Renal cortex interstitium (tissue), 15 donors: ENCODE measurements at places on chromosomes 4 and X.

DNA sequence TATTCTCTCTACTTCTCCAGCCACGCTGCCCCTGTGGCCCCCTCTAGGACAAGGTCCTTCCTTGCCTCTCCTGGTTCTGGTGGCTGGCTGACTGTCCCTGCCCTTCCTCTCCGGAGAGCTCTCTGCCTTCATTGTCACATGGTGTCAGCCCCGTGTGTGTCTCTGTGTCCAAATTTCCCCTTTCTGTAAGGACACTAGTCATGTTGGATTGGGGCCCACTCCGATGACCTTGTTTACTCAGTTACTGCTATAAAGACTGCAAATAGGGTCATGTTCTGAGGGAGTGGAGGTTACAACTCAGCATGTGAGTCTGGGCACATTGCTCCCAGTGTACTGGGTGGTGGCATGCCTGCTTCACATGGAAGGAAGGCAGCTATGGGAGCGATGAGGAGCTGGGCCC is 129.5 kb upstream of the PSAPL1 start:
- no peak for DNase-seq

DNA sequence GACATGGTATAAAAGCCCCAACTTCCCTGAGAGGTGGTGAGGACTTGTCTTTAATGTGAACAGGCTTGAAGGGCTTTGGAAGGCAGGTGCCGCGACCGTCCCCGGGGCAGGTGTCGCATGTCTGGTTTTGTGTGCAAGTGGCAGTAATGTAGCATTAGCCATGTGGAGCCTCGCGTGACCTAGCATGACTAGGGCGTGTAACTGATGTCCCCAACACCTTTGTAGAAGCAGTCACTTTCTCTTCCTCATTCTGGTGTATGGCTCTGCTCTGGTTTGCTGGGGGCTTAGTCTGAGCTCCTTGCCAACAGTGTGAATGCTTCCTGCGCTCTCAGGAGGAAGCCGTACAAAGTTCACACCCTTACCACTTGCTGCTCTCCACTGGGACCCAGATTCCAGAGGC is 145.7 kb downstream of the AMMECR1 start:
- DNase-seq, result no peak

DNA sequence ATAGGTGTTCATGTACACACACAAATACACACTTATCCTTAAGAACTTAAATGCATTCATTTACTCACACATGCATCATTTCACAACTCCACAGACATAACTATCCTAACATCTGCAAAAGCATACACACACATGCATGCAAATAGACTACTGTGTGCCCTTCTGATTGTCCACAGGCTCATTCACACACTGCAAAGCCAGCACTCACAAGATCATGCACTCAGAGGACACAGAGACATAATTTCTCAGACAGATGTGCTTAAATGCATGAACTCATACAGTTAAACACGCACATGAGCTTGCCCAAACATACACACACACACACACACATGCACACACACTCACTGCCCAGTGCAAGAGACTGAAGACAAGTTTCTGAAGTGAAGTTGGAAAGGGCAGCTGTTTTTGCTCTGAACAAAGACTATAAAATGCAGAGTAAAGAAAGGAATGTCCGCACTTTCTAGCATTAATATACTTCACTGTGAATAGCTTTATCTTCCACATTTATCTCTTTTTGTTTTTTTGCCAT is 1018.0 kb upstream of the HS3ST1 start:
- peak; percentile 15 for DNase-seq

DNA sequence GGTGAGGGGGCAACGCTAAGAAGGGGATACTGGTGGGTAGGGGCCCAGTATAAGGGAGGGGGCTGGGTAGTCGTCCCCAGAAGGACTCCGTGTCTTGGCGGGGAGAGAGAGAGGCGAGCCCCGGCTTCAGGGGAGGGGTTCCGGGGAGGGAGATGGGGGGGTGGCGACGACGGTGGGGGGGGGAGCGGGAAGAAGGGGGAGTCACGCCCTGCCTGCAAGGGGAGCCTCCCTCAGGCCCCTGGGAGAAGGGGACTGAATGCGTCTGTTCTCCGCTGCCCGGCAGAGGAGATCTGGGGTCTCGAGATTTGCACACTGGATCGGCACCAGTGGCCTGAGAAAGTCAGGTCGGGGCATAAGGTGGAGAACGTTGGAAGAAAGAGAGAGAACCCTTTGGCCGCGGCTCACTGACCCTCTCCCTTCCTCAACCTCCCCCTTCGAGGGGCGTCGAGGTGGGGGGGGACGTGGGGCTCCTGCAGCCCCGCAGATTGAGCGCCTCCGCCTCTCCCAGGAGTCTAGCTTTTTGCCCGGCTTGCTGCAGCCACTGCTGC is 609 bp upstream of the BCORL1 start:
- no peak for DNase-seq

DNA sequence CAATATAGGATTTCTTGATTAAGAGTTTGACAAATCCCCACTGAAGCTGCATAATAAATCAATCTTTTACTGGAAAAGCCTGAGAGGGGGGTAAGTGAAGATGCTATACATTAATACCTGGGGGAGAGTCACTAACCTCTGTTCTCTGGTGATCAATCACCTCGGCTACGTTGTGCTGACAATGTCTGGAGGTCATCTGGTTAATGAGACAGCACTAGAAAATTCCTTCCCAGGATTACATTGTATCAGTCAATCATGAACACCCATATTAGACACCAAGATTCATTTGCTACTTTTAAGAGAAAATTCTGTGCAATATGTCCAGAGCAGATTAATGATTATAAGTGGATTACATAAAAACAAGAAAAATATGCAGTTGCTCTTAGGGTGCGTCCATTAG is 408.3 kb downstream of the PDHA2 start:
- DNase-seq, result no peak

- DNase-seq, result no peak
Measured at GRCh38 chr4:158236304-158237030, 26.2 kb downstream of the TMEM144 start.

DNA sequence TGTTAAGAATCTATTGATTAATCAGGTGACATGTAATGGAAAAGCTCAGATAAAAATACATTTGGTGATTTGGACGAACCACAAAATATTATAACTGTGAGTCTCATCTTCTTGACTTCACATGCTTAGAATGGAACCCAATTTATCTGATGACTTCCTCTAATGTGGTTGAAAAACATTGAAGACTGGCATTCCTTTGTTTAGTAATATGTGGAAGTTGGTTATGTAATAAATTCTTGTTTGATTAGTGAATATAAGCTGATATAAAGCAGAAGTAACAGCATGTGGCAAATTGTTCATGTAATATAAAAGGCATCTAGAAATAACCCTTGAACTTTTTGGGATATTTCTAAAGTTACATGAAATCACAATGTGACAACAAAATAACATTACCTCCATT is 9.7 kb downstream of the GIMD1 start:
- no peak for DNase-seq

- no peak for DNase-seq
Measured at GRCh38 chr4:2251795-2252529, 9.9 kb downstream of the MXD4 start.

- no peak for DNase-seq
Measured at GRCh38 chr4:185831125-185831815, 19.3 kb upstream of the SORBS2 start.

DNA sequence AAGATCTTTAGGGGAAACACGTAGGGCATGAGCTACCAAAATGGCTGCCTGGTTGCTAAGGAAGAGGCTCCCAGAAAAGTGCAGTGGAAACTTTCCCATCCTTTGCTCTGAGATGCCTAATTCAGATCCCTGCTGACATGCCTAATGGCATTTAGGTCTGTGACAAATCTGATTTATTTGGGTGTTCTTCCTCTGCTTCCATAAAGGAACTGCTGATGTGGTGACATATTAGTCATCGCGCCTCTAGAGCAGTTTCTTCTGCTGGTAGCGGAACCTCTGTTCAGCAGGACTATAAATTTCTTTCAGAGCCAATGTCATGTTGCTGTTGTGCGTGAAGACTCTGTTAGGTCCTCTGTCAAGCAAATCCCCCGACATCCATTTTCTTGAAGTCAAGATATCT is 310.0 kb downstream of the PDHA2 start:
- DNase-seq, result no peak

GRCh38 chr4:162707962-162708361 is 458.7 kb downstream of the NAF1 start:
- DNase-seq, result no peak

DNA sequence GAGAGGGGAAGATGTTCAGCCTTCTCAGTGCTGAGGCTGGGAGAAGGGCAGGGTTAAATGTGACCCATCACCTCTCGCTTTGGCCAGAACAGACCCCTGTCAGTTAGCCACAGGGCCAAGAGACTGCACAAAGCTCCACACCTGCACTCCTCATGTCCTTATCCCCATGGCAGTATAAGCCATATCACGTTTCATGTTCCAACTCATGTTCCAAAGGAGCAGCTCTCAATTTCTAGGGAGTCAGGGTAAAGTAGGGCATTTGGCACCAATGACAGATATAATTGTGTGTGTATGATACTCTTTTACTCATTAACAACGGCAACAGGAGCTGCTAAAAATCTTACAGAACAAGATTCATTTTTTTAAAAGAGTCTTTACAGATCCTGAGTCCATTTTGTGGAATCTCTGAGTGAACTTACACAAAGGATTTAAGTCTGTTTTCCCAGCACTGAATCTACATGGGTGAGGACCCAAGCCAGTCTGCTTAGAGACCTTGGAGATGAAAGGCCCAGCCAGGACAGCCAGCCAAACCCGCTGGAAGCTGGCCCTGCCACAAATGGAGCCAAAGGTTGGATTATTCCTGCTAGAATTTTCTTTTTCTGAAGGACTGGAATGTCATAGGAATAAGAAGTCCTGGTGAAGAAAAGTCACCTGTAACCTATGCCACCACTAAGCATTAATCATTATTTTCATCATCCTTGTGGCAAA is 129.1 kb upstream of the SMAD1 start:
- no peak for DNase-seq

GRCh38 chrX:107734646-107735045 is 40.9 kb downstream of the TSC22D3 start:
- no peak for DNase-seq

DNA sequence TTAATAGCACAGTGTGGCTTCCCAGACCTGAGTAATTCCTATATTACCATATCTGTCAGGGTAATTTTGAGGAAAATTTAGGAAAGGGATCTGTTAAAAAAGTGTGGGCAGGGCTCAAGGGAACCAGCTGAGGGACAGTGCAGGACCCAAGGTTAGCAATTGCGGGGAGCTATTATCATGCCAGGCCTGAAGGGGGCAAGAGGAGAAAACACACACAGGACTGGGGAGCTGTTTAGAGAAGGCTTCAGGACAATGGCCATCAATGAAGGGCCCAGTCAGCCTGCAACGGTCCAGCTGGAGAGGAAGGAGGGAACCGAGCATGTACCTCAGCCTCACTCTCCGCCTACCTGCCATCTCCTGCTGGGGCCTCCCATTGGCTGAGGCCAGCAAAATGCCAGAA is 19.0 kb upstream of the NHS start:
- DNase-seq, result no peak

GRCh38 chrX:6557690-6558089 is 22.8 kb upstream of the VCX3A start:
- no peak for DNase-seq

- no peak for DNase-seq
Measured at GRCh38 chr4:70187216-70187615, 8.3 kb upstream of the ODAM start.

GRCh38 chr4:141912831-141913230 is 276.4 kb downstream of the IL15 start:
- DNase-seq, result no peak

DNA sequence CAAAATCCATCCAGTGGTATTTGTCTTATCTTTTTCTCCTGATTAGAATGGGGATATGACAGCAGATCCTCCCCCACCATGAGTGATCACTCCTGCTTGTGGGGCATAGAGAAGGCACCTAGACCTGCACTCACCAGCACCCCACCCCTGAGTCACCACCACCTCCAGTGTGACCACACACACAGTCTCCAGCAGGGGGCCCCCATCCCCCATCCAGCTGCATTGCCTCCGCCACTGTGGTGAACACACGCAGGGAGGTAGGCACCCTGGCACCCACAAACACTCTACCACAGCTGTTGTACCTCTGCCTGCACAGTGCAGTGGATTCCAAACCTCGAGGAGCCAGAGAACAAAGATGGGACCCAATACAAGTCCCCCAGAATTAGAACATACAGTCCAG is 9.0 kb upstream of the MAGEA8 start:
- DNase-seq, result no peak

DNA sequence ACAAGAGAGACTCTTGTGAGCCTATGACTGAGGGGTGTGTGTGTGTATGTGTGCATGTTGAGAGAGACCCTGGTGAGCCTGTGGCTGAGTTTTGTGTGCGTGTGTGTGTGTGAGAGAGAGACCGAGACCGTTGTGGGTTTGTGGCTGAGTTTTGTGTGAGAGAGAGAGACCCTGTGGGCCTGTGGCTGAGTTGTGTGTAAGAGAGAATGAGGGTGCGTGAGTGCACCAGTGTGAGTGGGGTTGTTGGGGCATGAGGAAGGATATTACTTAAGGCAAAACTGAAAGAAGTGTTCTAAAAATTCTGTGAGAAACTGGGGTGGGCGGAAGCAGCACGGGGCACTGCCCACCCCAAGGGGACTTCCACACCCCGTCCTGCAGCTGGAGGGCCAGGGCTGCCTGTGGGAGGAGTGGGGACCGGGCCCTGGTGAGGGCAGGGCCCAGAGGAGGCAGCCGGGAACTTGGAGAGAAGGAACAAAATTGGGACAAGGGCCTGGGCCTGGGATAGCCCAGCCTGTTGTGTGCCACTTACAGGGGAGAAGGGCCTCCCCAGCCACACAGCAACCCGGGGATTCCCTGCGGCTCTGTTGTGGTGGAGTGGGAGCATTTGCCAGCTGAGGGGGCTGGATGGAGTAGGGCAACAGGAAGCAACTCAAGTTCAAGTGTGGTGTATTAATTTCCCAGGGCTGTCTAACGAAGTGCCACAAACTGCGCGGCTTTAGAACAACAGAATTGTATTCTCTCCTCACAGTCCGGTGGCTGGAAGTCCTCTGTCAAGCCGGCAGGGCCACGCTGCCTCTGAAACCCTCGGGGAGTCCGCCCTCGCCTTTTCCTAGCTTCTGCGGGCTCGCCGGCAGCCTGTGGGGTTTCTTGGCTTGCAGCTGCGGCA is 22.1 kb downstream of the TMEM131L start:
- no peak for DNase-seq

DNA sequence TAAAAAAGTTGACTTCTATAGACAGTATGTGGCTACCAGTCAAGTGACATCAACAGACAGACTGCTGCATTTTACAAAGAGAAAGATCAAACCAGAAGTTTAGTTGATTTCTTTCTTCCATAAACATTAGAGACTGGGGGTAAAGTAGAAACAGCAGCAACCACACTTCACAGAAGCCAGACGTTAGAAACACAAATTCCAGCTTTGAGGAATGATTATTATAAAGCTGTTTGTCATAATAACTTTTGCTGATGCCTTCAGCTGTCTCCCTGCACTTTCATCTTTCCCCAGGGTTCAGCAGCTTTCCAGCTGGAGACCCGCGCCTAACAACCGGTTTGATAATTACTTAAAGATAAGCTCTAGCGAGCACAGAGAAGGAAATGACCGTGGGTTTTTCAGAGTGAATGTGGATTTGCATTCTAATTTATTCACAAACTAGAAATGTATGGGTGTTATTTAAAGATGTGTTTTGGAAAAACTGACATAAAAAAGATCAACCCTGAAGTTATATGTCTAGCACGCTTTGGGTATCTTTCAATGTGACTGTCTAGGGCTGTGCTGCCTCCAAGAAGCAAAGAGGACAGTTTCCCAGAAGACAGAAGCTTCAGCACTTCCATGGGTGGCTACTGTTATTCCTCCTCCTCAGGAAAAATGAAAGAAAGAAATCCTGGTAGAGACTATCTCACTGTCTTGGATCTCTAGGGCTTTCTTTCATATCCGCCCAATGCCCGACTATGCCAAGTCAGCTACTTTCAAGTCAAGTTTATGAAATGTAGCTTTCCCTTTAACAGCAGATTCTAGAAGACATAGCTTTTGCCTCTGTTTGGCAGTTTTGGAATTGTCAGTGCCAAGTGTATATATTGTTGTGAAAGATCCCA is 15.0 kb upstream of the ENAM start:
- no peak for DNase-seq
